Activated T-cell treated with anti-CD3 and anti-CD28 coated beads, Interleukin-2, amount 50 U/mL, for 24 hours (primary cell): ENCODE measurements at places on chromosomes 3 and 15.

DNA sequence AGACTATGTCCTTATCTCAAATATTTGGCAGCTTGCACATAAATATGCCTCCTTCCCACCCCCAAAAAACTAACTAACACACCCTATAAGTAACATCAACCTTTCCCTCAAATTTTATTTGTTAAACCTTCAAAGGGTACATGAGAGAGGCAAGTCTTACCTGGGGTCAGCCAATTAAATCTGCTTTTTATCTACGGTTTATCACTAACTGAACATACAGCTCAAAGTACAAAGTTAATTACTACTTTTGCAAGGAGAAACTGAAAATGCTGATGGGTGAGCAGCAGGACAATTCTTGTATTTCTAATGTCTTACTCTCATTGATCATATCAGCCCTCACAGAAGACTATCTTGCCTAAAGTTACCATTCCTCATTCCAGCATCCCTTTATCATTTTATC, 34.6 kb downstream of the MTHFS start:
- DNase-seq = no peak

DNA sequence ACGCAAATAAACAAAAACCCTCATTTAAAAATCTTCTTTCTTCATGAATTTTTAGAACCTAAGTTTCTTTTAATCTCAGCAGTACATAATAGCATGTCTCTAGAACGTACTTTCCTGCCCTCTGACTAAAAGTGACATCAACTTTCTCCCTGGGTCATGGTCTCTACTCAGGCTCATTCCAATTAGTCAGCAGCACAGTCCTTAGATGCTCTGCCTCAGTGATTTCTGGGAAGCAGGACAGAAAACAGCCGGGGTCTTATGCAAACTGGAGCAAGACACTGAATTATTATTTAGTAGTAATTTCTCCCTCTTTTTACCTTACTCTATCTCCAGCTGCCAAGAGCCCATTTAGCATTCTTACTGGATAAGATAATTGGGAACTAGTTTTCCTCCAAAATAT, 365.2 kb downstream of the TUSC7 start:
- DNase-seq = no peak

DNA sequence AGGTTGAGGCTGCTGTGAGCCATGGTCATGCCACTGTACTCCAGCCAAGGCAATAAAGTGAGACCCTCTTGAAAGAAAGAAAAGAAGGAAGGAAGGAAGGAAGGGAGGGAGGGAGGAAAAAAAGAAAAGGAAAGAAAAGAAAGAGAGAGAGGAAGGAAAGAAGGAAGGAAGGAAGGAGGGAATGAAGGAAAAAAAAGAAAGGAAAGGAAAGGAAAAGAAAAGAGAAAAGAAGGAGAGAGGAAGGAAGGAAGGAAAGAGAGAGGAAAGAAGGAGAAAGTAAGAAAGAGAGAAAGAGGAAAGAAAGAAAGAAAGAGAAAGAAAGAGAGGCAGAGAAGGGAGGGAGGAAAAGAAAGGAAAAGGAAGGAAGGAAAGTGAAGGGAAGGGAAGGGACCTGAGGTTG, 20.4 kb upstream of the ACTL6A start:
- no peak for DNase-seq

DNA sequence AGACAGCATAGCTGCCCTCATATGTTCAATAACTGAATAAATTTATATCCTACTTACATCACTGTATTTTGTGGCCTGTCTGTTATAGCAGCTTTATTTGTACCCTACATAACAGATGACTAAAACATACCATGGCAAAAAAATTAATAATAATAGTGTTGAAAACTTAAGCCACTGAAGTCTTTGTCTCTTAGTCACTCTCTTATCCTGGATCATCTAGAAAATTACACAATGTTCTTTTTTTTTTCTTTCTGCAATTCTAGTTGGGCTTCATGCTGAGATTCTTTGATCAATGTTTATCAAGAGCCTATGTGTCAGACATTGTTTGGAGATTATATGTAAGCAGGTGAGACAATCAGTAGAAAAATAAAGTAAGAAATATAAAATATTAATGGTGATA, 519.3 kb upstream of the ARPP21 start:
- no peak for DNase-seq

GRCh38 chr3:85726241-85726640, 767.5 kb downstream of the CADM2 start:
- DNase-seq = no peak

DNA sequence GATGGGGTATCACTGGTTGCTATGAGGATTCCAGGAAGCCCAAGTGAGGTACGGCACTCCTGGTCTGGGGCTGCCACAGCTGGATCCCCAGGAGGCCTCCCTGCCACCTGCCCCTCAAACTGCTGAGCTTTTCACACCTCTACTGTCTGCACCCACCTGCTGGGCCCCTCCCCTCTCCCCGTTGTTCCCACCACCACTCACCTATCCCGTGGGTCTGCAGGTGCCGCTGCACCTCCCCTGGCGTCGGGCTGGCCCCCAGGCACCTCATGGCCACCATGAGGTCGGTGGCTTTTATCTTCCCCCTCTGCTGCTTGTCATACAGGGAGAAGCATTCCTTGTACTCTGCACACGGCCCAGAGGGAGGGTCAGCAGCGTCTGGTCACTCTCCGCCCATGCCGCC, 5.8 kb downstream of the CALML4 start:
- no peak for DNase-seq

DNA sequence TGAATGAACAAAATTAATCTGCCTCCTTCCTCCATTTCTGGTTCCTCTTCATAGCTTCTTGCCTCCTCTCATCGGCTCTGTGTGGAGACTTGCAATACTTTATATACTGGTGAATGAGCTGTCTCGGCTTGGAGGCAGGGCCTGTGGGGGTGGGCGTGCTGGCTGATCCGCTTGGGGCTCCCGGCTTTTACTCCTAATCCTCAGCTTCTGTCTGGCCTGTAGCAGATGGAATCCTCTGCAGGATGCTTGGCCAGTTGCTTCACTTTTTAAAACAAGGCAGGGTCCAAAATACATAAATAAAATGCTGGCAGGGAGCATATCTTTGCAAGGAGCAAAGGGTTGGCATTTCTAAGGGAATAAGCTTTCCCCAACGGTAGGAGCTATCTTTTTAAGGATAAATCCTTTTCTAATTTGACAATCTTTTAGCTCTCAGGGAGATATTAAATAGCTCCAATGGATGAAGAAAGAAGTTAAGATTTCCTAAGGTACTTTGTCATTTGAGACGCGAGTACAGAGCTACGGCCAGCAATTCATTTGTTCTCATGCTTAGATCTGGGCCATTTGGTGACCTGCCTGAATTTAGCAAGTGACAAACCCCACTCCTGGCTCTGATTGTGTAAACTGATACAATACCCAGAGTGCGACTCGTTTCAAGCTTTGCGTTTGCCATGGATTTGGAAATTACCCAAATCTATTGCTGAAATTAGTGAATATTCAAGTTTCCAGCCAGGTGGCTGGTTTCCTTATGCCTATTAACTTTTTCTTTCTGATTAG, 18.9 kb downstream of the SV2B start:
- DNase-seq = no peak

DNA sequence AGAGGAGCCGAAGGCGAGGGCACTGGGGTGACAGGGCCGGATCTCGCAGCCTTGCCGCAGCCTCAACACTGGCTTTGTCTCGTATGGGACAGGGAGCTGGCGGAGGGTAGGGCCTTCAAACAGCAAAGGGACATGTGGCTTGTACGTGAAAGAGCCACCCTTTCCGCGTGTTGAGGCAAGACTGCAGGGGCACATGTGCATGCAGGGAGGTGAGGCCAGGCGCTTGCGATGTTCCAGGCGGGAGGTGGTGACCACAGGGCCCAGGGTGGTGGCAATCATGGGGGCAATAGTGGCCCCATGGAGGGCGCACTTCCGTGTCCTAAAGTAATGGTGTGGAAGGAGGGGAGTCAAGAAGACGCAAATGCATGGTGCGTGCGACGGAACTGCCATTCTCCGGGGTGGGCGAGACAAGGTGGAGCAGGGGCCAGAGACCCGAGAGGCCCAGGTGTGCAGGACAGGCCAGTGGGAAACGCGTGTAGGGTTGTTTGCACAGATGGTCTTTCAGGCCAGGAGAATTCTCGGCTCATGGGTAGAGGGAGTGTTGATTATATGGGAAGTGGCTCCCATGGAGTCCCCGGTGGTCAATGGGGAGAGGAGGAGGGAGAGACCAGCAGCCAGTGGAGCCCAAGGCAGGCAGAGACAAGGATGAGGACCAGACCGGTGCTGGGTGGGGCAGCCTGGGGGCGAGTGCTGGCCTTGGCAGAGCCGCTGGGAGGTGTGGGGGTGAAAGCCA, 45.8 kb upstream of the PCSK6 start:
- no peak for DNase-seq

GRCh38 chr3:161266731-161267150, 45.6 kb downstream of the NMD3 start:
- no peak for DNase-seq

- DNase-seq = no peak
Measured at GRCh38 chr3:150746791-150747590, 16.0 kb downstream of the SIAH2 start.

DNA sequence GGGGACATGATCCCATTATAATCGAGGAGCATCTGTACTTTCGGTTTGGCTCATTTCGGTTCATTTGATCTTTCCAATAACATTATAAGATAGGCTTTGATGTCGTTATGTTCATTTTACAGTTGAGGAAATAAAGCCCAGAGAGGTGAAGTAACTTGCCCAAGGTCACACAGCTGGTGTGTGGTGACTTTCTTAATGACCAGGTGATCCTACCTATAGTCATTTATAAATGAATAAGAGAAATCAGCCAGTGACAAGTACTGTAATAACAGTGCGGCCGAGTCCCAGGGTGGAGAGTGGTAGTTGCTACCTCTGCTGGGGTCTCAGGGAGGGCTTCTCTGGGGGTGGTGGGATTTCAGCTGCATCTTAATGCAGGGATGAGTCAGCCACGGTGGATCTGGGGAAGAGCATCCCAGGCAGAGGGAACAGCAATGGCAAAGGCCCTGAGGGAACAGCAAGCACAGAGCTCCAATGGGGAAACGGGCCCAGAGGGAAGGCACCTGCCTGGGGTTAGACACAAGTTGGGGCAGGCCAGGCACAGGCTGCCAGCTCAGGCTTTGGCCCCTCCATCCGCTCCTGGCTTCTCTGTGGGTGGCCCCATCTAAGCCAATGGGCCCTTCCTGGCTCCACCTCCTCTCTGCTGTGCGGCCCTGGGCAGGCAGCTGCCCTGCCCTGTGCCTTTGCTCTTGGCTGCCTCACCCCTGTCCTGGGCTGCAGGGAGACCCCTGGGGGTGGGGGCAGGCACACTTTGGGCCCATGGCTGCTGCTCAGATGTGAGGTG, 1.1 kb upstream of the FBLN2 start:
- DNase-seq = no peak

GRCh38 chr3:183249006-183249718, 3.9 kb upstream of the B3GNT5 start:
- DNase-seq = no peak

DNA sequence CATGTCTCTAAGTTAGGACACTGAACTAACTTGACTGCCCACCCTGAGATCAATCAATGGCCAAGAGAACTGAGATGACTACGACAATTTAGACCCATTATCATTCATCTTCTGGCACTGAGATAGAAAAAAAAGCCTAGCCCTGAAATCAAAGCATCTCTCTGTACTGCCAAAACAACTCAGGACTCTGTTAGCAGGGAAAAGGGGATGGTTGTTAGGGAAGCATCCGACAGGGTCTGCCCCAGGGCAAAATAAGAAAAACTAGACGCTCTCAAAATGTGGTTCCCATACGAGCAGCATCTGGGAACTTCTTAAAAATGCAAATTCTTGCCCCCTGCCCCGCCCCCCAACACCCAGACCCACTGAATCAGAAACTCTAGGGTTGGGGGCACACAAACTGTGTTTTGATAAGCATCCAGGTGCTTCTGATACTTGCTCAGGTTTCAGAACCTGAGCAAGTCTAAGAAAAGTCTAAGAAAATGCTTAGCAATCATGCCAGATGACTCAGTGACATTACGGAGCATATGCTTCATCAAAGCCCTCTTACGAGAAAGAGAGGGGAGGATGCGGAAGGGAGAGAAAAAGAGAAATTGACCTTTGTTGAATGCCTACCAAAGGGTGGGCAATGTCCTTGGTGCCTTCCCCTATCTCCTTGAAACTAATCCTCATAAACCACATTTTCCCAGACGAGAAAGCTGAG, 172.8 kb upstream of the HES1 start:
- DNase-seq = no peak
